ENCODE measurements at places on chromosomes 7 and 10. TPM values are rescaled to one million over a fixed set of nuclear protein-coding genes. Genes with fewer than 3 reads are reported as not detected.

Gene PCLO
- not detected for total RNA-seq

GRCh38 chr7:85820702-85821443, 634.0 kb upstream of the SEMA3D start:
- H3K4me1 ChIP-seq = no peaks in the 10 kb centered on the region
- DNase-seq = no peak
- no peak overlapping the region for H3K27ac ChIP-seq
- no peaks in the 10 kb centered on the region for H3K27me3 ChIP-seq

DNA sequence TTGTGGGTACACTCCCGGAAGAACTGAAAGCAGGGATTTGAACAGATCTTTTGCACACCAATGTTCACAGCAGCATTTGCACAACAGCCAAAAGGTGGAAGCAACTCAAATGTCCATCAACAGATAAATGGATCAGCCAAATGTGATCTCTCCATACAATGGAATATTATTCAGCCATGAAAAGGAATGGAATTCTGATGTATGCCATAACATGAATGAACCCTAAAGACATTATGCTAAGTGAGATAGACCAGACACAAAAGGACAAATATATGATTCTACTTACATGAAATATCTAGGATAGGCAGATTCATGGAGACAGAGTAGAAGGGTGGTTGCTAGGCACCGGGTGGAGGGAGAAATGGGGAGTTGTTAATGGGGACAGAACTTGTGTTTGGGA, 36.7 kb downstream of the CLEC2L start:
- H3K27ac ChIP-seq = no peak overlapping the region
- no peaks in the 10 kb centered on the region for H3K27me3 ChIP-seq
- H3K36me3 ChIP-seq = no peaks in the 10 kb centered on the region

Gene HOXA4
- total RNA-seq = 0.52 TPM

DNA sequence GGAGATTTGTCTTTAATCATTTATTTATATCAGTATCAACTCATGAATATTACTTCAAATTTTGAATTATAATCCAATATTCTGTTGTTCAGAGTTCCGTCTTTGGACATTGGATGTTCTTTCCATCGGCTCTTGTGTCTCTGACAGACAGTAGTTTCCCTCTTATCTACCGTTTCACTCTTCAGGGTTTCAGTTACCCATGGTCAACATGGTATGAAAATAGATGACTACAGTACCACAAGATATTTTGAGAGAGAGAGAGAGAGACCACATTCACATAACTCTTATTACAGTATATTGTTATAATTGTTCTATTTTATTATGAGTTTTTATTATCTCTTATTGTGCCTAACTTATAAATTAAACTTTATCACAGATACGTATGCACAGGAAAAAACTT, 6.8 kb downstream of the SHTN1 start:
- no peaks in the 10 kb centered on the region for H3K4me1 ChIP-seq
- DNase-seq = no peak
- H3K4me3 ChIP-seq = no peak overlapping the region
- H3K36me3 ChIP-seq = no peaks in the 10 kb centered on the region
- no peaks in the 10 kb centered on the region for H3K27me3 ChIP-seq
- H3K27ac ChIP-seq = no peak overlapping the region

Gene TEX36
- not detected for total RNA-seq

Gene GLUD1
- 102 TPM for total RNA-seq

GRCh38 chr7:47725031-47725780, 143.3 kb upstream of the TNS3 start:
- no peaks in the 10 kb centered on the region for H3K36me3 ChIP-seq
- no peak for DNase-seq
- H3K27ac ChIP-seq = peak overlapping the region; percentile 51
- peaks cover 4% of the 10 kb centered on the region for H3K4me1 ChIP-seq
- no peak overlapping the region for H3K4me3 ChIP-seq
- no peaks in the 10 kb centered on the region for H3K27me3 ChIP-seq

DNA sequence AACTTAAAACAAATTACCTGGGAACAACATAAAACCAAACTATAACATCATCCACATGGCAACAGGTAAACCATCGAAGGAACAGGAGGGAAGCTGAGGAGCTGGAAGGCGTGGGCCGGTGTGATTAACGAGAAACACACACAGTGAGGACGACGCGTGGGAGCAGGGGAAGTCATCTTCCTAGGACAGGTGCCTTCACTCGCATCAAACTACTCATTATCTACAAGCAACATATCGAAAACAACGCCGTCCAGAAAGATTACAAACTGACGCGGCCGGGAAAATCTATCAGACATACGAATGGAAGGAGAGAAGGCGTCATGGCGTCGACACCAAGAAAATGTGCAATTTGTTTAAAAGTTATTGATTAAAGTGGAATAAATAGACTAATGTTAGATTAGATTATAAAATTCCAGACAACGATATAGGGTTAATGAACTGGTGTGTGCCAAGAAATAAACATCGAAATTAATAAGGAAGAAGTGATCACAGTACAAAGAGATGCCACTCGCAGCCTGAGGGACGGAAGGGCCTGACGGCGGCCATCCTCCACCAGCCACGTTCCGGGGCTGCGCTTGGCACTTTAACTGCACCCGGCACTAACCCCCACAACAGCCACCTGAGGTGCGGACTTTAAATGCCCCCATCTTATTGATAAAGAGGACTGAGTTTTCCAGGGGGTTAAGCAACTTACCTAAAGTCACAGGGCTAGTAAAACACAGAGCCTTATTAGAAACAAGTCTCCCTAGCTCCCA, 581.7 kb downstream of the DNAJB6 start:
- H3K4me1 ChIP-seq = no peaks in the 10 kb centered on the region
- no peak for DNase-seq
- no peaks in the 10 kb centered on the region for H3K36me3 ChIP-seq
- no peaks in the 10 kb centered on the region for H3K27me3 ChIP-seq
- no peak overlapping the region for H3K27ac ChIP-seq

DNA sequence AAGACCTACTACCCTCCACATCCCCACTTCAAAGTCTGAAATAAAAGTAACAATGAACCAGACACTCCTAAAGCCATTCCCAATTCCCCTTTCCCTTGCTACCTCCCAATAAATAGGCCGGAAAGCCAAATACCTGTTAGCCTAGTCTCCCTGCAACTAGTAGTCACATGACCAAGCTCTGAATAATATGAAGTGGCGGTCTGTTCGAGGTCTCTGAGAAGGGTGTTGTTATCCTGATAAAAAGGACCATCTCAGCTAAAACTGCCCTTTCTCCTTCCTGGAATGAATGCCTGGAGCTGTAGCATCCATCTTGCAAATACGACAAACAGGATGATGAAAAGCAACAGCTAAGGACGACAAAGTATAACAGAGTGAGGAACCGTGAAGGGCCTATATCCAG, 6.0 kb downstream of the KIF5B start:
- no peak overlapping the region for H3K27ac ChIP-seq
- H3K4me3 ChIP-seq = no peak overlapping the region
- H3K27me3 ChIP-seq = no peaks in the 10 kb centered on the region
- peaks cover 28% of the 10 kb centered on the region for H3K36me3 ChIP-seq
- H3K4me1 ChIP-seq = peaks cover 13% of the 10 kb centered on the region
- no peak for DNase-seq

All from natural killer cell (primary cell).